Endothelial cell of umbilical vein (primary cell): ENCODE measurements at places on chromosomes 16 and 17. TPM values are rescaled to one million over a fixed set of nuclear protein-coding genes. Genes with fewer than 3 reads are reported as not detected.
A peak's percentile ranks its signal among the peaks of the same experiment; 100 is the strongest.

DNA sequence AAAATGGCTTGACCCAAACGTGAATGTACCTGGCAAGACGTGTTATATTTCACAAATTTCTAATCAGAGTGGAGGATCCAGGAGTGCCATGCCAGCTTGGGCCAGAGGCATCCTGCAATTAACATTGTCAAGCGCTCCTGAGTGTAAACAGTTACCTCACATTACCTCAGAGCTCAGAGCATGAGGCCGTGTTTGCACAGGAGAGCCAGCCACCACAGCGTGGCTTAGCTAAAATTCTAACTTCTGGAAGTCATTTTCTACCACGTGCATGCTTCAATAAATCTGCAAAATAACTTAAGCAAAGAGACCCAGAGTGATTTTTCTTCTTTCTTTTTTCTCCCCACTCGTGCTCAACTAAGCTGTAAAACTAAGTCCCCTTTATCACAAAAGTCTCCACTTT, 769.0 kb downstream of the KCNJ2 start:
- DNase-seq, result no peak

- no peak for DNase-seq
These were observed 10.0 kb downstream of the GAN start for GRCh38 chr16:81324808-81325207.

- no peak for DNase-seq
These were observed 30.4 kb downstream of the RAI1 start for GRCh38 chr17:17711641-17712162.

- peak; percentile 35 for DNase-seq
These were observed 115.8 kb downstream of the MSI2 start for GRCh38 chr17:57372156-57372555.

DNA sequence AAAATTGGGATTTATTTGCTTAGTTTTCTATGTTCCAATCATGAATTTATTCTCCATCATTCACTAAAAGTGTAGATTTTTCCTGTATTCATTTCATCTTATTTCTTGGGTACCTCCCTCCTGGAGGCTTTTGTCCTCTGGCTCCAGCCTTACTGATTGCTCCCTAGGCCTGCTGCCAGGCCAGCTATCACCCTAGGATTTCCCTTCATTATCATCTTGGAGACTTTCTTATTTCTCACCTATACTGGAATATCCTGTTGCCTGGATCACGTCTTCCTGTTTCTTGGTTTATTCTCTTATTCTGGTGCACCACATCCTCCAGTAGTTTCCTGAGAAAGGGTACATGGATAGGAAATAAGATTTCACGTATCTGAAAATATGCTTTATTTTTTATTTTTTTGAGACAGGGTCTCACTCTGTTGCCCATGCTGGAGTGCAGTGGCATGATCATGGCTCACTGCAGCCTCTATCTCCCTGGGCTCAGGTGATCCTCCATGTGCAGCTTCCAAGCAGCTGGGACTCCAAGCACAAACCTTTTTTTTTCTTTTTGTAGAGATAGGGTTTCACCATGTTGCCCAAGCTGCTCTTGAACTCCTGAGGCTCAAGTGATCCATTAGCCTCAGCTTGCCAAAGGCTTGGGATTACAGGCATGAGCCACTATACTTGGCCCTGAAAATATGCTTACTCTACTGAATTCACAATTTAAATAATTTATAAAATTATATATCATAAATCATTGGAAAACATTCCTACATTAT, 13.3 kb upstream of the KPNB1 start:
- peak; percentile 33 for DNase-seq

DNA sequence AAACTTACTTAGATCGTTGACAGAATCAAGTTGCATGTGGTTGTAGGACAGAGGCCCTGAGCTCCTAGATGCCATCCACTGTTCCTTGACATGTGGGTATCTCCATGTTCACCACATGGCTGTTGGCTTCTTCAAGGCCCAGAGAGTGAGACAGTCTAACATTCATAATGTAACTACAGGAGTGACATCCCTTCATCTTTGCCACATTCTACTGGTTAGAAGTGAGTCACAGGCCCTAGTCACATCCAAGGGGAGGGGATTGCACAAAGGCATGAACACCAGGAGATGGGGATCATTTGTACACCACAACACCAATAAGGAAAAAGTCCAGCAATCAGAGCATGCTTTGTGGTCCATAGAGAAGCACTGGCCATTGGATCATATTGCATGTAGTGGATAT, 56.6 kb downstream of the WSCD1 start:
- DNase-seq, result no peak

- DNase-seq, result no peak
These were observed 57.3 kb downstream of the MGAT5B start for GRCh38 chr17:76925441-76925891.

DNA sequence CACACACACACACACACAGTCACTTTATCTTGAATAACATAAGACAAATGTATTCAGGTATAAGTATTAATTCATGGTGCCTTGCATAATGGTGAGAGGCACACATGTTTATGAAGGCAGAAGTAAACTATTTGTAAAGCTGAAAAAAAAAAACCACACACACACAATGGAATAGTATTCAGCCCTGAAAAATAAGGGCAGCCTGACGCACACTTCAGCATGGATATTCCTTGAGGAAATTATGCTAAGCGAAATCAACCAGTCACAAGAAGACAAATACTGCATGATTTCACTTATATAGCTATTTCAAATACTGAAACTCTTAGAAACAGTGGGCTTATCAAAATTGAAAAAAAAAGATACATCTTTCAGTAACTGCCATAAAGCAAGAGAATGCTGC, 200.2 kb upstream of the RBFOX1 start:
- DNase-seq, result no peak

DNA sequence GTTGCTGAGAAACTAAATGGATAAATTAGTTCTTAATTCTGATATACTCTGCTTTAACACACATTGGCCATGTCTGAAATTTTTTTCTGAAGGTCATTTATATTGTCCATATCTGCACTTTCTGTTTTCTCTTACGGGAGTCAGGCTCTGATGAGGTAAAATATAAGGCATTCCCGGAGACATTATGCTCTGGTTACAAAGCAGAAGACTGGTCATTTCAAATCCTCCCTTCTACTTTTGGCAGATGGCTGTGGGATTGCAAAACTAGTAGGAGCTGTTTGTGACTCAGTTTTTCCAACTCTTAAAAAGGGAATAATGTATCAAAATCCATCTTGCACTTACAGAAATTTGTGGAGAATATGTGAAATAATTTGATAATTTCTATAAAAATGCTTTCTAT, 92.2 kb upstream of the CPHXL start:
- DNase-seq, result no peak

GRCh38 chr16:24624102-24624501, 84.7 kb downstream of the RBBP6 start:
- DNase-seq, result no peak

DNA sequence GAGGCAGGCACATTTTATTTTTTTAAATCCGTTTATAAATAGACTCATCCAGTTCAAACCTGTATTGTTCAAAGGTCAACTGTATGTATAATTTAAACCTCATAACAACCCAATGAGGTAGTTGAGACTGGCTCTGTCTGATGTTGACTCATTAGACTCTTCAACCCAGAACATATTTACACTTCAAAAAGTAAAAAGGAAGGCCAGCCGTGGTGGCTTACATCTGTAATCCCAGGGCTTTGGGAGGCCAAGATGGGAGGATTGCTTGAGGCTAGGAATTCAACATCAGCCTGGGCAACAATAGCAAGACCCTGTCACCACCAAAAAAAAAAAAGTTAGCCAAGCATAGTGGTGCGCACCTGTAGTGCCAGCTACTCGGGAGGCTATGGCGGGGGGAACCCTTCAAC, 32.5 kb upstream of the DHRS7B start:
- no peak for DNase-seq

DNA sequence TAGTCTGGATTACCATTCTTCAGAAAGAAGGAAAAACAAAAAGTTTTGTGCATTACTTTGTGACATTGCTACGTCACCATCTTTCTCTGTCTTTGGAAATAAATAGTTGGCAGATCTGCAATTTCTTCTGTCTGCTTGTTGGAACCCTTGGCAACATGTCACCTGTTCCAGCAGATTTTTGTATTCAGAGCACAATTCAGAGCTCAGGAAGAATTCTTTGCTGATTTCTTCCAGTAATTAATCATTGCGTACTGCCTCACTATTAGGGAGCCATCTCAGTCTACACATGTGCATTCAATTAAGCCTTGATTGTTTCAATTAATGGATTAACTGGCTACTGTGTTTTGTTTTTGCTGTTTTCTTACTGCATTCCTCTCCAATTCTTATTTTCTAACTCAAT, 467.2 kb downstream of the CDH8 start:
- DNase-seq, result no peak

DNA sequence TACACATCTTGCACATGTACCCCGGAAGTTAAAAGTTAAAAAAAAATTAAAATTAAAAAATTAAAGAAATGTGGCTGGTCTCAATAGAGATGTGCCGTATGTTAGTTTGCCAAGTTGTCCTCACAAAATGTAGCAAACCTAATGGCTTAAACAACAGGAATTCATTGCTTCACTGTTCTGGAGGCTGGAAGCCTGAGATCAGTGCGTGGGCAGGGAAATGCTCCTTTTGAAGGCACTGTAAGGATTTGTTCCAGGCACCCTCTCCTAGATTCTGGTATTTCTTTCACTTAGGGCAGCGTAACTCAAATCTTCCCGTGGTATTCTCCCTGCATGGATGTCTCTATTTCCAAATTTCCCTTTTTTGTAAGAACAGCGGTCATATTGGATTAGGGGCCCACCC, 32.7 kb upstream of the MON1B start:
- no peak for DNase-seq

DNA sequence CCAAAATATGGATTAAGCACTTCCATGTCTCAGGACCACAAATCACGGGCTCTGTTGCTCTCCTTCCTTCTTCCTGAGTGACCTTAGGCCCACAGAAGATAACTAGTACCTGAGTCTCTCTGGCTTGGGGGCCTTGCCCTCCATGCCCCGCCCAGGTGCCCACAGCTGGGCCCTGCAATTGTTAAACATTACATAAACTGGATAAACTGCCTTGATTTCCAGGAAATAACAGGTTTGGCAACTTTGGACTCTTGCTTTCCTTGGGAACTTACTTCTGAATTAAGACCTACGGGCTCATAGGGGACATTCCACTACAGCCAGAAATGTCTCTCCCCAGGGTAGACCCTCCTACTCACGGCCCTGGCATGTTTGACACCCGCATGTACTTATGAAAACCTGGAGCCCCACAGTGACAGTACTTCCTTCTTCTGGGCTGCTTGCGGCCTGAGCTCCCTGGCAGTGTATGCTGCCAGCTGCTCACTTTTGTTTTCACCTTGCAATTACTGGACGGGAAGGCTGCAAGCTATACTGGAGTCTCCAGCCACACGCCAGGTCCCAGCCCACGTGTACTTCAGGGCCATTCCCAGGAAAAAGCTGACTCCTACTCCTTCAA, 2.3 kb upstream of the UBALD2 start:
- DNase-seq, result peak; percentile 41

DNA sequence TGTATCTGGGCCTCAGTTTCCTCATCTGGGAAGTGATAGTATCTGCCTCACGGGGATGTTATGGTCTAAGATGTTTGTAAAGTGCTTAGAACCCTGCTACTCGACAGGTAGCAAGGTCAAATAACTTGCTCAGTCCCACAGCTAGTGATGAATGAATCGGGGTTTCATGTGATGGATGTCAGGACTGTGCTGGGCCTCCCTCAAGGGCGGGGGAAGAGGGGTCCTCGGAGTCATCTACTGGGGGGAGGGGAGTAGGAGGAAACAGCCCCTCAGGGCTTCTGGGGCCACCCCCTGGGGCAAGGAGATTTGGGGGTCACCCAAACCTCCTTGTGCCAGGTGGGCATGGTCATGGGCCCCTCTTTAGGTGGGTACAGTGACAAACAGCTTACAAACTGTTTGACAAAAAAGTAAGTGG, 732 bp downstream of the PNPO start:
- peak; percentile 6 for DNase-seq

- DNase-seq, result peak; percentile 21
These were observed 615 bp downstream of the PHKG2 start for GRCh38 chr16:30748634-30749445.

DNA sequence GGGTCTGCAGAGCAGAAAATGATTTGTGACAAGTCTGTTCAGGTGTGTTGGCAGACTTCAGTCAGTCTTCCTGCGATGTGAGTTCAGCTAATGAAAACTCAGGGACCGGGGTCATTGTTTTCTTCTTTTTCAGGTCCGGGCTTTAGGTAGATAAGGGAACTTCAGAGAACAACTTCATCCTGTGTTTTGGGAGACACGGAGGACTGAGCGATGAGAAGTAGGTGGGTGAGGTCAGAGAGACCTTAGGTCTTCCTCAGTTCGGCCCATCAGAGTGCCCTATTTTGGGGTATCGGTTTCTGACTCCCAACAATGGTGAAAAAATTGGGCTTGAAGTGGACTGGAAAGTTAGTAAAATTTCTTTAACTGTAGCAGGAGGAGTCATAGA, 88.9 kb upstream of the ATF7IP2 start:
- no peak for DNase-seq

GRCh38 chr16:2529961-2530628, 1.1 kb downstream of the CEMP1 start:
- no peak for DNase-seq

DNA sequence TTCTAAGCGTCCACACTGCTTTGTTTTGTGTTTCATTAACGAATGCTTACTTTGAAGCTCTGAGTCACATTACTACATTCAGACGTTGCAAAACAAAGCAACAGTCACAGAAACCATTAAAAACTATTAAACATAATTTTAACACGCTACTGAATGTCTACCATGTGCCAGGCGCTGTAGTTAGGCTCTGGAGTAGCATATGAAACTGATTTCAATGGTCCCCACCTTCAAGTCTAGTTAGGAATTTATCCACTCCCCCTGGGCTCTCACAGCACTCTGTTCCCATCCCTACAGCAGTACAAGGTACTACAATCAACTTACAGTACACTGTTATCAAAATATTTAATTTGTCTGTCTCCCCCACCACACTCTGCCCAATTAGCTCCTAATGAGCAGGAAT, 631 bp downstream of the UTP6 start:
- DNase-seq, result no peak

Gene FSCN2
- polyA plus RNA-seq, result 0.32 and 0.46 TPM in 2 replicates

Gene ZNF213
- 1.8 and 2.0 TPM in 2 replicates for polyA plus RNA-seq

Gene KIF2B
- polyA plus RNA-seq, result not detected in 2 replicates

Gene SLC12A3
- polyA plus RNA-seq, result not detected in 2 replicates

Gene MYH11
- not detected in 2 replicates for polyA plus RNA-seq

Gene TMC7
- 4.8 and 5.7 TPM in 2 replicates for polyA plus RNA-seq

Gene MBTD1
- polyA plus RNA-seq, result 3.5 and 4.8 TPM in 2 replicates

Gene MYL11
- not detected in 2 replicates for polyA plus RNA-seq

Gene ITGAD
- polyA plus RNA-seq, result not detected in 2 replicates

Gene SP6
- polyA plus RNA-seq, result 0.11 and 0.13 TPM in 2 replicates

Gene ZMYND15
- 0.12 and 0.18 TPM in 2 replicates for polyA plus RNA-seq

Gene CTF1
- polyA plus RNA-seq, result 4.3 and 4.7 TPM in 2 replicates

Gene NOXO1
- polyA plus RNA-seq, result 0.37 and 0.40 TPM in 2 replicates

Gene SCN4A
- 0.01 and 0.02 TPM in 2 replicates for polyA plus RNA-seq

Gene PRMT7
- 54.6 and 57.9 TPM in 2 replicates for polyA plus RNA-seq

Gene CREBBP
- polyA plus RNA-seq, result 10.2 and 13.8 TPM in 2 replicates
